Fibroblast of lung (primary cell): ENCODE measurements at places on chromosomes 16 and 17. TPM values are rescaled to one million over a fixed set of nuclear protein-coding genes. Genes with fewer than 3 reads are reported as not detected.

- H3K27me3 ChIP-seq, result no peaks in the 10 kb centered on the region
- no peak for DNase-seq
- no peaks in the 10 kb centered on the region for H3K4me1 ChIP-seq
- no peak overlapping the region for H3K27ac ChIP-seq
These were observed 4.0 kb downstream of the STXBP4 start for GRCh38 chr17:54972406-54973138.

DNA sequence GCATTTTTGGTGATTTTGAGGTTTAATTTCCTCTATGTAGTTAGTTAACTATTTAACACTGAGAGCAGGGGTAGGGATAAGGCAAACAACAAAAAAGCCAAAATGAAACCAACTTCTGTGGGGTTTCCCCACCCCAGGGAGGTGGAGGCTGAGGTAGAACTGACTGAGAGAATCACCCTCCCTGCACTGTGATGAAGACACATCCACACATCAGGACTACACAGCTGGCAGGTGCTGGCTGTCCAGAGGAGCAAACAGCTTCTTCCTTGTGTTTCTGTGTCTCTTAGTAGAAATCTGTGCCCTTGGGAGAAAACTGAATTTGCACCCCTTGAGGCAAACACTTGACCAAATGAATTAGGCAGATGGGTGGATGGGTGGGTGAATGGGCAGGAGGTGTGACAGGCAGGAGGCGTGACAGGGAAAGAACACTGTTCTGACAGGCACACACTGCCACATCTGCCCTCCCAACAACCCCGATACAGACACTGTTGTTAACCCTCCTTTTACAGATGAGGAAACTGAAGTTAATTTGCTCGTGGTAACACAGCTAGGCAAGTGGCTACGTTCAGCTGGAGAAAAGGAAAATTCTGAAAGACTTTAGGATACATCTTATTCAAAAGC lies 62.9 kb upstream of the AMZ2 start:
- H3K4me3 ChIP-seq, result no peak overlapping the region
- H3K27me3 ChIP-seq, result no peaks in the 10 kb centered on the region
- DNase-seq, result no peak

- no peaks in the 10 kb centered on the region for H3K27me3 ChIP-seq
- peak within 1 kb of the TSS; percentile 69 for H3K27ac ChIP-seq
- DNase-seq, result peak; percentile 81
- H3K4me3 ChIP-seq, result peak within 1 kb of the TSS; percentile 77
- H3K4me1 ChIP-seq, result peaks cover 12% of the 10 kb centered on the region
These were observed at the start of gene CORO7 for GRCh38 chr16:4416200-4417032. CORO7 (minus strand) TSS chr16:4416596; CDS start chr16:4416518, 78 bp downstream.

- H3K4me1 ChIP-seq, result no peaks in the 10 kb centered on the region
- peak; percentile 2 for DNase-seq
- H3K27ac ChIP-seq, result no peak overlapping the region
- H3K36me3 ChIP-seq, result no peaks in the 10 kb centered on the region
- H3K4me3 ChIP-seq, result no peak overlapping the region
These were observed 1286.8 kb upstream of the CDH8 start for GRCh38 chr16:63323055-63323454.

GRCh38 chr17:73980517-73980916 lies 223.0 kb upstream of the RPL38 start:
- no peak overlapping the region for H3K4me3 ChIP-seq
- no peaks in the 10 kb centered on the region for H3K27me3 ChIP-seq
- no peaks in the 10 kb centered on the region for H3K36me3 ChIP-seq
- no peaks in the 10 kb centered on the region for H3K4me1 ChIP-seq
- H3K27ac ChIP-seq, result no peak overlapping the region
- DNase-seq, result no peak

The PKD1 gene
- polyA plus RNA-seq, result 15.2 and 16.3 TPM in 2 replicates

- no peaks in the 10 kb centered on the region for H3K36me3 ChIP-seq
- no peak overlapping the region for H3K4me3 ChIP-seq
- no peaks in the 10 kb centered on the region for H3K27me3 ChIP-seq
- no peak for DNase-seq
These were observed 26.5 kb upstream of the SLC39A11 start for GRCh38 chr17:73118951-73119391.

The GGA3 gene
- polyA plus RNA-seq, result 14.4 and 21.8 TPM in 2 replicates
